ENCODE measurements at places on chromosomes 12 and 14.

- DNase-seq, result no peak
Measured at GRCh38 chr12:28585146-28585545, 394.9 kb downstream of the CCDC91 start.

GRCh38 chr12:118493962-118494361 lies 117.6 kb downstream of the SUDS3 start:
- no peak for DNase-seq

- no peak for DNase-seq
Measured at GRCh38 chr12:79737875-79738718, 47.3 kb upstream of the PAWR start.

DNA sequence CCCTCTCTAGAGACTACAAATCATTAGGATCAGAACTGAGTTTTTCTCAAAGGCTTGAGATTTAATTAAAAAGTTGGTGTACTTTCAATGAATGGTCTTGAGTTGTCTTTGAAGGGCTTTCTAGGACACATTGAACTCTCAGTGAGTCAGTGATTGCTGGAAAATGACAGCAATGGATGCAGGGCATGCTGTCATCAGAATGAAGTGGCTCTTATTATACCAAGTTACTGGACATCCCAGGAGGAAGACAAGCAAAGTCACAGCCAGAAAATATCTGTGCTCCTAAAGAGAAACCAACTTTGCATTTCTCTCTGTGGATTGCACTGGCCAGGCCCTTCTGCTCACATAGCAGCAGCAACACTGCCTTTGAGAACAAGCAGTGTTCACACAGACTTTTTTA lies 112.6 kb downstream of the PRIMA1 start:
- no peak for DNase-seq

DNA sequence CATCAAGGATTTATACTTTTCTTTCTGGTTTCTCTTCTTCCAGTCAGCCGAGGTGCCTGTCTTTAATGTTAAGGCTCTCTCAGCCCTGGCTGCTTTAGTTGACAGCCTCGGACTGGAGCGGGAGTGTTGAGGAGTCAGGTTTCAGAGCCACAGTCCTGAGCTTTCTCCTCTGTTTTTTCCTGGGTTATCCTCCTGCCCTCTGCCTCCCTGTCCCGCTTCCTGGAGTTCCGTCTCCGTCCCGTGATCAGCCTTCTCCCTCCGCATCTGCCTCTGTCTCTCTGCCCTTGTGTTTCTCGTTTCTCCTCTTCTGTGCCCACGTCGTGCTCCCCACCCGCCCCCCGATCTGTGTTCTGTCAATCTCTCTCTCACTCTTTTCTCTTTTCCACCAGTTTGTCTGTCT lies 33.0 kb downstream of the IQSEC3 start:
- no peak for DNase-seq

All from activated T-cell treated with anti-CD3 and anti-CD28 coated beads for 4 hours (primary cell).